ENCODE measurements at places on chromosomes 7 and 10.

GRCh38 chr7:45717537-45718235, 143.5 kb downstream of the ADCY1 start:
- DNase-seq: no peak

DNA sequence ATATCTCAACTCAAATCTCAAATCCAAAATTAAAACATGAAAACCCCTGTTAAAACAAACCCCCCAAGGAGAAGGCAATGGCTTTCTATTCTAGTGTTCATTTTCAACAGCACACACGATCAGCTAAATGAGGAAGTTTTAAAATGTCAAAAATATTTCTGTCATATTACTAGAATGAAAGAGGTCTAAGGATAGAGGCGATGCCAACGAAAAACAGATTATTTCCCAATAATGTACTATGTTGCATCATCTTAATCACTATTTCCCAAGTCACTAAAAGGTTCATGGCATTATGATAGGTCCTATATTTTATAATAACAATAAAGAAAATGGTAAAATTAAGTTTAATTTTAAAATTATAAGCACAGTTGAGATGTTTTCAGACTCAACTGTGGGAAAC, 10.1 kb downstream of the CNOT4 start:
- DNase-seq: no peak

DNA sequence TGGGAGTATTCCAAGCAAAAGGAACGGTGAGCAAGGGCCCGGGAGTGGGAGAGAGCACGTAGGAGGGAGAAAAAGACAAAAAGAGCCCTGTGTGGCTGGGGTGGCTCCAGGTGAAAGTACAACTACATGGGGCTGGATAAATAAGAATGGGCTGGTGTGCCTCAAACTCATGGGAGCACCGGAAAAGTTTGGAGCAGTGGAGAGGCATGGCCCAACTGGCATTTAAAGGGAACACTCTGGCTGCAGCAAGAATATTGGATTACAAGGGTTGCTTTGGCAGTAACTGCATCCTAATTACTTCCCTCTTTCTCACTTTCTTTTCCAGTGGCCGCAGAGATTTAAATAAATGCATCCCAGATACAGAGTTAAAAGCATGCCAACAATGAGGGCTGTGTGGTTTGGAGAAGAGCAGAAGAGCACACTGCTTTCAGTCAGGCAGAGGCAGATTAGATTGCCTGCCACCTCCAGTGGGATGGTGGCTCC, 39.1 kb upstream of the HERPUD2 start:
- DNase-seq: no peak

DNA sequence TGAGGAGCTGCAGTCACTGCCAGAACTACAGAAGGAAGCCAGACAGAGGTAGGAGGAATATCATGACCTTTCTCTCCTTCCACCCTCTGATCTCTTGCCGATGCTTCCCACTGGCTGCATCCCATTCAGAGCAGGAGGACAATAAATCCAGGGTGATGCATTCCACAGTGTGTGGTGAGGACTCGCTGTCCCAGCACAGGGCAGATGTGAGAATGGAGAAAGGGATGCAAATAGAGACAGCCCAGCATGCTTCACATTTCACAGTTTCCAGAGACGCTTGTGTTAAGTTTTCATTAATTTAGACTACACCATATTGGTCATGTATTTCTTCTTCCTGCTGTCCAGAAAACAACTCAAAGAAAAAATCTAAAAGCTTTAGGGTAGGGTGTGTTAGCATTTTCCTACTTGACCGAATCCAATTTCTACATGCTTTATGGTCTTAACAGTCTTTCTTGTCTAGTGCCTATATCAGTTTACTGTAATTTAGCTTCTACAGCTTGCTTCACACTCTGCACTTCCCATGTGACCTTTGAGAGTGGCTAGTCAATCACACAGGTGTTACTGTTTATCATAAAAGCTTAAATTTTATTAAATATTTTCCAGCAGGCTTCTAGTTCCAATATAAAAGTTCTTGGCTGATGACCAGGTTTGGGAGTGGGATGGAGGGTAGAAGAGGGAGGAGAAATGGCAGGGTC, 155.6 kb downstream of the RAPGEF5 start:
- DNase-seq: no peak

DNA sequence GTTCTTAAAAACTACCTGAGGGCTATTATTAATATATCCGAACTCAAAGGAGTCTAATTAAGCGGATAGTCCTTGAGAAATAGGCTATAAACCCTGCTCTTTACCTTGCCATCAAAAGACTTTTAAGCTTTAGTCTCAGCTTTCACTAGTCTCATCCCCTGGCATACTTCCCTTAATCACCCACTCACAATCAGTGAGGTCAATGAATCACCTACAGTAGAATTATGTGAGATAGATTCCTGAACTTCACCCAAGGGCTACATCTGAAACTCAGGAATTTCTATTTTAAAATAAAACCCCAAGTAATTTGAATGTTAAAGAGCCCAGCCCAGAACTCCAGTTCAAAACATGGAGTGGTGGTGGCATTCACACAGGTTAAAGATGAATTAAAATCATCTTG, 108.7 kb downstream of the ETV1 start:
- DNase-seq: no peak

DNA sequence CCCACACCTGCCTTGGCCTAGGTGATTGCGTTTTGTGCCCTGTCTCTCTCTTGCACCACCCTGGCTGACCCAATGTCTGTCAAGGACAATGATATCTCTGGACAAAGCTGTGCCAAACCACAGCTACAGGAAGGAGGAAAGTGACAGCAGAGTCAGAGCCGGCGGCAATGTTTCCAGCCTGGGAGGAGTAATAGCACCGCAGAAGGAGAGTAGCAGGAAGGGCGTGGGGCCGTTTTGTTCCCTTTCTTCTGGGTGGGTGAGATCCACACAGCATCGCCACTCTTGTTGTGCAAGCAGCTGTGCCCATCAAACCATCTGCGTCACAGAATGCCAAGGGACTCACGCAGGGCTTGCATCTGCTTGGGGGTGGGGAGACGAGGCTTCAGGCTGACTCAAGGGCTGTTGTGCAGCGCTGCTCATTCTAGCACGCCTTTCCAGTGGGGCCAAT, 341.6 kb upstream of the AUTS2 start:
- no peak for DNase-seq

GRCh38 chr7:140901941-140902302, 22.8 kb downstream of the BRAF start:
- DNase-seq: no peak

- DNase-seq: no peak
Measured at GRCh38 chr7:668139-668931, 58.2 kb upstream of the DNAAF5 start.

- no peak for DNase-seq
Measured at GRCh38 chr10:81873231-81873931, 1.6 kb upstream of the NRG3 start.

DNA sequence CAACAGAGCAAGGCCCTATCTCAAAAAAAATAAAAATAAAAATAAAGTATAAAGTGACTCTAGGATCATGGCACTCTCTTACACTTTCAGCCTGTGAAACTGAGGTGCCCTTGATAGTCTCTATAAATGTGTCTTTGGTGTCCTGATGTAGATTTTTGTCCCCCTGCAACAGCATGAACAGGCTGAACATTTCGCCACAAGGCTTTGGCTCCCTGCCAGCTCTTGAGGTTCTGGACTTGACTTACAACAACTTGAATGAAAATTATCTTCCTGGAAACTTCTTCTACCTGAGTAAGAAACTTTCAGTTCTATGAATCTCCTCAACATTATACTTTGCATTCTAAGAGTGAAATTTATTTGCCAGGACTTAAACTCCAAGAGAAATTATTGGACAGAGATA, 48.1 kb upstream of the BMS1 start:
- DNase-seq: no peak

DNA sequence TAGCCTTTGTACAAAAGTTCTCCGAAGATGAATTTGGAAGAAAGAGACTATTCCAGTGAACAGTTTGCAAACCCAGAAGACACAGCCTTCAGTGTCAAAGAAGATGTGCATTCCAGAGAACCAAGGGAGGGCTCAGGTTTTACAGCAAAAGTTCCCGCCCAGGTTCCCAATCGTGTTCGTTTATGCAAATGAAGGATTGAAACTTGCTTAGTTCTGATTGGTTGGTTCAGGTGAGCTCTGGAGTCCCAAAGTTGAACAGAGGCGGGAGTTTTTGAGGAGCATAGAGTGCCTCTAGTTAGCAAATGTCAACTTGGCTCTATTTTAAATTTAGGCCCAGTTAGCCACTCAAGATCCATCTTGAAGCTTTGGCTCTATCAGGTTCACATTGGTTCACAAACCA, 51.3 kb downstream of the TMEM270 start:
- DNase-seq: no peak

GRCh38 chr10:131833013-131833412, 67.8 kb upstream of the PPP2R2D start:
- no peak for DNase-seq

DNA sequence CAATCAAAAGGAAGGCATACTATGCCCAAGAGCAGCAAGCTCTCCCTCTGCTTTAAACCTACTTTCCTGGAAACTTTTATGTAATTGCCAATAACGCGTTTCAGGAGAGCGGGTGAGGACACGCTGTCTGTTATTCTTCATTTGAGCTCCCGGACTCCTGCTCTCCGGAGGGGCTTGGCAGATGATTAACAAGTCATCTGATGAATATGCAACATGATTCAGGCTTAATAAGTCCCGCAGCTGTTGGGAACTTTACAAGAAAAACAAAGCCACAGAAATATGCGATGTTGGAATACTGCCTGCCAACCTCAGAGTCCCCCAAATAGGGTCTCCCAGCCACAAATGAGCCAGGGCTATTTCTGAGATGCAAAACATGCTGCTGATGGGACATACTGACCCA, 348.0 kb downstream of the GPAM start:
- no peak for DNase-seq

- DNase-seq: peak; percentile 34
Measured at GRCh38 chr10:11684717-11685645, 57.2 kb upstream of the ECHDC3 start.

DNA sequence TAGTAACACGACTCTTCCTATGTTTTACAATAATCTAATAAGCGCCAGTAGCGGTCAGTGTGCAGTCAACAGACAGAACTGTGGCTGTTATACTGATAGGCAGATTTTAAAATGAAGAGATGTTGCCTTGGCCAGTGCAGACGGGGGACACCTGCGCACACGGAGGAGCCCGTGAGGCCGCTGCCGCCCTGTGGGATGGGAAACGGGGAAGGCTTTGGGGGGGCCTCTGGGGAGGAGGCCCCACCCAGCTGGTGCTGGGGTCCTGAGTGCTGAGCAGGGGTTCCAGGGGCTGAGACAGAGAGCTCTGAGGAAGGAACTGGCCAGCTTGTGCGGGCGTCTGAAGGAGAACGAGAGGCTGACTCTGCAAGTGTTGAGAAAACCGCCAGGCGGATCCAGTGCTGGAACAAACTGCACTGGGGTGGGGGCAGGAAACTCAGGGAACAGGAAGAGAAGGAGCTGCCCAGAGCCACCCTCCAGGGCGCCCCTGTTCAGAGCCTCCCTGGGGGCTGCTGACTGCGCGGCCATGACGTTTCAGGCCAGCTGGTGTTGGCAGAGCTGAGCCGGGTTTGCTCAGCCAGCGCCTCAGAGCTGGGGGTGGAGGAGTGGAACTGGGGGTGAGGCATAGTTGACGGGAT, 426.4 kb downstream of the TCERG1L start:
- no peak for DNase-seq

- peak; percentile 19 for DNase-seq
Measured at GRCh38 chr10:77837248-77837924, 89.2 kb downstream of the DLG5 start.

DNA sequence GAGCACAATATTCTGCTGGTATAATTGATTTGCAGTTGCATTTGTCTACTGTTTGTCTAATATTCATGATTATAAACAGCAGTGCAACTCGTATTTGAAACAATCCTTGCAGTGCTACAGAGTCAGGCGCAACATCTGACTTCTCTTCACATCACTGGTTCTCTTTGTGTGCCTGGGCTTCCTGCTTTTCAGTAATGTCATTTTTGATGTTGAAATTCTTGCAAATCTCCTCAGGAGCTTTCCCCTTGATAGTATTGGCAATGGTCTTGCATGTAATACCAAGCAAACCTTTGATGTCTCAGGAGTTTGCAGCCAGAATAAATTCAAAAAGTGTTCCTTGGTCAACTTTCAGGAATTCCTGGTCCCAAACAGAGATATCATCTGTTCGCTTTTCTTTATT, 20.2 kb downstream of the HPS6 start:
- no peak for DNase-seq

GRCh38 chr10:77927402-77928246, 1.1 kb upstream of the DLG5 start:
- no peak for DNase-seq

DNA sequence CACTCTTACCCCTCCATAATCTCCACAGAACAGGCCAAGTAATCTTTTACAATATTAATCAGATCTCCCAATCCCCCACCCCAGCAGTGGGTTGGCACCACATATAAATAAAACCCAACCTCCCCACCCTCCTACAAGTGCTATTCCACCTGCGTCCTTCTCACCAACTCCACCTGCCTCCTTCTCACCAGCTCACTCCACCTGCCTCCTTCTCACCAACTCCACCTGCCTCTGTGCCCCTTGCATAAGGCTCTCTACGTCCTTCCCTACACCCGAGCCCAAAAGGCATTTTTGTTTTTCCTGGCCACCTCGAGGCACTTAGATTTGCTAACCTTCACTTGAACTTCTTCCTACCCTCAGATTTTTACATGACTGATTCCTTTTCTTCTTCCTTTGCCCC, 89.7 kb downstream of the ATE1 start:
- DNase-seq: no peak

Data from stimulated activated CD4-positive, alpha-beta T cell treated with anti-CD3 and anti-CD28 coated beads, Interleukin-15, amount 100 ng/mL, for 1 hour (primary cell).